ENCODE measurements at places on chromosomes 6 and 20.

- DNase-seq = no peak
These were observed 517.5 kb downstream of the TFAP2B start for GRCh38 chr6:51336185-51336584.

DNA sequence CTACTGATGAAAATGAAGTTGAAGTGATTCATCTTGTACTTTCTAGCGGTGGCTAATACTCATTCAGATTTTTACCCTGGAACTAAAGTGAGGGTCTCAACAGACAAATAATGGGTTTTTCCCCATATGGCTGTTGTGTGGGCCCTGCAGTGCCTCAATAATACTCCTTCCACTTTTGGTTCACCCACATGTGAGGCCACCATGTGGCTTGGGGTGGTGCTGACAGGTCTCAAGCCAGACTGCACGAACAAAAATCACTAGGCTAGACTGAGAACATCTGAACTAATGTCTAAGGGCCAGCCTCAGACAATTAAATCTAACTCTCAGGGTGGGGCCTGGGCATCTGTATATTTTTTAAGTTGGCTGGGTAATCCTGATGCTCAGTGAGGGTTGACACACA is 7.9 kb upstream of the COL12A1 start:
- no peak for DNase-seq

DNA sequence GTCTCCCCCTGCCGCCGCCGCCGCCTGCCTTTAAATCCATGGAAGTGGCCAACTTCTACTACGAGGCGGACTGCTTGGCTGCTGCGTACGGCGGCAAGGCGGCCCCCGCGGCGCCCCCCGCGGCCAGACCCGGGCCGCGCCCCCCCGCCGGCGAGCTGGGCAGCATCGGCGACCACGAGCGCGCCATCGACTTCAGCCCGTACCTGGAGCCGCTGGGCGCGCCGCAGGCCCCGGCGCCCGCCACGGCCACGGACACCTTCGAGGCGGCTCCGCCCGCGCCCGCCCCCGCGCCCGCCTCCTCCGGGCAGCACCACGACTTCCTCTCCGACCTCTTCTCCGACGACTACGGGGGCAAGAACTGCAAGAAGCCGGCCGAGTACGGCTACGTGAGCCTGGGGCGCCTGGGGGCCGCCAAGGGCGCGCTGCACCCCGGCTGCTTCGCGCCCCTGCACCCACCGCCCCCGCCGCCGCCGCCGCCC is 474 bp downstream of the CEBPB start:
- DNase-seq = peak; percentile 60

DNA sequence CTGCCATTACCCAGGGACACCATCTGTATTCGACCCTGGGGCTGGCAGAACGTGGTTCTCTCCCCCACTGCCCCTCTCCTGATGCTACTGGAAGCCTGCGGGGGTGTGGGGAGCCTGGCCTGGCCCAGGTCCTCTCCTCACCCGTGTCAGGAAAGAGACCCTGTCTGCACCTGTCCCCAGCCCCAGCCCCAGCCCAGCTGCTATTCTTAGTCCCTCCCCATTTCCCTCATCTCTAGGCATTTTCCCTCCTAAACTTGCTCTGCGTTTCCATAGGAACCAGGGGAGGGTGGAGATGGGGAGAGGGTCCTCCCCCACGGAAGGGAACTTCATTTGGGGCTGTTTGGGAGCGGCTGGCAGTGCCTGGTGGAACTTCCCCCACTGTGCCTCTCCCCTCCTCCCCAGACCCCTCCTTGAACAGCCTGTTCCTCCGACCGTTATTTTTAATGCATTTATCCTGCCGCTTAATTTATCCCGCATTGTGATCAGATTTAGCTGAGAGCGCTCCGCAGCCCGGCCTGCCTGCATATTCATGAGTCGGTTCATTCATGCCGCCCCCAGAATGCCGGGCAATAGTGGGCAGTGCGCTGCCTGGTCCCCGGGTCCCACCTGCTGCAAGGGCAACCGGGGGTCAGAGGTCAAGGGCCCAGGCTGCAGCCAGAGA is 31.8 kb upstream of the DLGAP4 start:
- no peak for DNase-seq

GRCh38 chr6:1729133-1729749 is 119.5 kb downstream of the FOXC1 start:
- no peak for DNase-seq

DNA sequence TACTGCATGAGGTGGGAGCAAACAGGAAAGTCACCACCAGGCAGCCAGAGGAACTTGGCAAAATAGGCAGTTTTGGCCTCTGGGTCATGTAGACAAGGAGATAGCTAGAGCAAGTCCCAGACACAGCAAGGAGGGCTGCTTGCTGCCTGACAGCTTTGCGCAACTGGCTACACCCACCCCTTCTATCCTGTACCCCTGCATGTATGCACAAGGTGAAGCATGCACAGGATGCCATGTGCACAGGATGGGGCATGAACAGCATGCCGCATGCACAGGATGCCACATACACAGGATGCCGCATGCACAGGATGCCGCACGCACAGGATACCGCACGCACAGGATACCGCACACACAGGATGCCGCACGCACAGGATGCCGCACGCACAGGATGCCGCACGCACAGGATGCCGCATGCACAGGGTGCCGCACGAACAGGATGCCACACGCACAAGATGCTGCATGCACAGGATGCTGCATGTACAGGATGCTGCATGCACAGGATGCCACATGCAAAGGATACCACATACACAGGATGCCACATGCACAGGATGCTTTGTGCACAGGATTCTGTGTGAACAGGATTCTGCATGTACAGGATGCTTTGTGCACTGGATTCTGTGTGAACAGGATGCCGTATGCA is 104.9 kb upstream of the IYD start:
- no peak for DNase-seq

- no peak for DNase-seq
These were observed 103.3 kb downstream of the FIG4 start for GRCh38 chr6:109794201-109794923.

DNA sequence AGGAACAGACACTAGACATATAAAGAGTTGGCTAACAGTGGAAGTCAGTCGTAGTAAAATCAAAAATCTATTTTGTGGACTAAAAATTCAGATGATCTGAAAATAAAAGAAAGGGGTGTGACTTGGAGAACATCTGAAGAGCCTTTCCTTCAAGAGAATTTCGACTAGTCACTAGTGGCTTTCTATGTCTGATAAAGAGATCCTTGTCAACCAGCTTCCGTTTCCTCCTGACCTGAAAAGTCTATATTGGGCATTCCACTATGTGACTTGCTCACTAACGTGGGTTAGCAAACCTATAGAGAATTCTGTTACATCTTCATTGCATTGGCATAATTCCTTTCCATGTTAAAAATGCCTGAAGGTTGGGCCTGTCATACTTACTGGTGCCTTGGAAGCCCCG is 25.9 kb downstream of the TRAF3IP2 start:
- DNase-seq = no peak

DNA sequence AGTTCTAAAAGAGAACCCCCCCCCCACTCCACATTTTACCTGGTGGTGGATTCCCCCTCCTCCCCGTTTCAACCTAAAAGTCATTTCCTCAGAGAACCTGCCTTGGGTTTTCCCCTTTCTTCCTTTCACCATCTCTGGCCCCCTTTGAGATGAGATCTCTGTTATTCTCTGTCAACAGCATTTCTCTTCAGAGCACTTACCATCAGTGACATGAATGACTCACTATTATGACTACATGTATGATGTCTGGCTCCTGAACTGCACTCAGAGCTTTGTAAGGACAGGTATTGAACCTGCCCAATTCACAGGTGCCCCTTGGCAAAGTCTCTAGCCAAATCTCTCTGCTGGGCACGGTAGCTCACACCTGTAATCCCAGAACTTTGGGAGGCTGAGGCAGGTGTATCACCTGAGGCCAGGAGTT is 61.4 kb upstream of the JARID2 start:
- peak; percentile 13 for DNase-seq

DNA sequence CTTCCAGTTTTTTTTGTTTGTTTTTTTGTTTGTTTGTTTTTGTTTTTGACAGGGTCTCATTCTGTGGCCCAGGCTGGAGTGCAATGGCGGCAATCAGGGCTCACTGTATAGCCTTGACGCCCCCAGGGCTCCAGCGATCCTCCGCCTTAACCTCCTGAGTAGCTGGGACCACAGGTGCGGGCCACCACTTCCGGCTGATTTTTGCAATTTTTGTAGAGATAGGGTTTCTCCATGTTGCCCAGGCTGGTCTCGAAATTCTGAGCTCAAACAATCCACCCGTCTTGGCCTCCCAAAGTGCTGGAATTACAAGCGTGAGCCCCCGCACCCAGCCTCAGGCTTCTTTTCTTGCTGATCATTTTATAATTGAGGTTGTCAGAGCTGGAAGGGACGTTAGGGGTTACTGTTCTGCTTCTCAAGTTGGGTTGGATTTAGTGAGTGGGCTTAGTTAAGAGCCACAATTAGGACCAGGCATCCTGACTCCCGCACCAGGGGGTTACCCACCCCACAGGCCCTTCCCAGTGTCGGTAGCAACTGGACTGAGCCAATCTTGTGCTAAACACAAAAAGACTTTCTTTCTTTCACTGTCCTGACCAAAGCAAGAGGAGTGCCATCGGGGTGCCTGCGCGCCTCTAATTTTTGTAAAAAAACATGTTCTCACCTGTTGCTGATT is 13.1 kb upstream of the ZSCAN9 start:
- no peak for DNase-seq

GRCh38 chr6:144190080-144190479 is 39.8 kb downstream of the STX11 start:
- no peak for DNase-seq

DNA sequence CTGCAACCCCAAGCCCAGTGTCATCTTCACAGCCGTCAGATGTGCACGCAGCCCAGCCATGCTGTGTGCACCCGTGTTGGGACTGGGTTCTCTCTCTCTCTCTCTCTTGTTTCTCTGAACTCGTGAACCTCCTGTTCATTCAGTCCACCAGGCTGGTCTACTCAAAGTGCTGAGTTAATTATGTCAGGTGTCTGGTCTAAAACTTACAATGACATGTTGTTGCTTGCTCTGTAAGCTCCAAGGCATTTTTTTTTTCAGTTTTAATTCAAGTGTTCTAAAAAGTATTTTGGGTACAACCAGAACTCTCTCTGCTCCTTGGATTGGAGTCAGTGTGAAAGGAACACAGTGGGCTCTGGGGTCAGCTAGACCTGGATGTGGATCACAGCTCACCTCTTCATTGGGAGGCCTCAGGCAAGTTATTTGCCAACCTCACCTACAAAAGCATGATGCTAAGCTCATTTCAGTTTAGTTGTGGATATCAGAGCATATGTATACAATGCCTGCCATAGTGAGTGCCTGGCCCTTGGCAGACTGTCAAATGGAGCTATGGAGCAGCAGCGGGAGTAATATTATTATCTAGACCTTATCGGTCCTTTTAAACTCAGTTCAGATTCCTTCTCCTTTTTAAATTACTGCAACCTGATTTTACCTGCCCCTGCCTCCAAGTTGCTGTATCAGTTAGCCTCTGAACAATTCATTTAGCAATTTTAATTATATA is 59.5 kb downstream of the PLEKHG1 start:
- no peak for DNase-seq

GRCh38 chr6:139422105-139423036 is 47.9 kb upstream of the CITED2 start:
- no peak for DNase-seq

- DNase-seq = peak; percentile 63
These were observed 88.5 kb downstream of the LY86 start for GRCh38 chr6:6676910-6677441.
